ENCODE measurements at places on chromosomes 5 and 9. TPM values are rescaled to one million over a fixed set of nuclear protein-coding genes. Genes with fewer than 3 reads are reported as not detected.

Gene ABO
- not detected for total RNA-seq

Gene PTPRD
- total RNA-seq = not detected

Gene OLFML2A
- 1.00 TPM for total RNA-seq

Gene CNTFR
- total RNA-seq = not detected

Gene DMGDH
- 2.1 TPM for total RNA-seq

Gene SMIM32
- not detected for total RNA-seq

Gene NMRK1
- 22.5 TPM for total RNA-seq

Gene RC3H2
- 63.0 TPM for total RNA-seq

Gene PLPP7
- 10.5 TPM for total RNA-seq

Measured in melanocyte of skin (primary cell).